ENCODE measurements at places on chromosomes 16 and 17.

DNA sequence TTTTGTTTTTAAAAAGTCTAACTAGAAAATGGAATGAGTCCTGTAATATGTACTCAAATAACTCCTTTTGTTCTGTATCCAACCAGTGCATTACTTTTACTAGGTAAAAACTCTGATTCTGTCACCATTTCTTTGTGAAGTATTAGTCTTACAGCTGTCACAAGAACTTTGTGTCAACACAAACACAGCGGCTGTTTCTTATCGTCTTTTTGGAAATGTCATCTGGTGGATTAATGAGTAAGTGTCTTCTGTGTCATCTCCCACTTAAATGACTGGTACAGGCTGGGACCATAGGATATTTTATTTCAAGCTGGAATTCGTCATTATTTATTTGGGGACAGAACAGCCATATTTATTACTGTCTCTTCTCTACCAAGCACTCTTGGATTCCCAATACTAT is 19.1 kb upstream of the ALDH3A2 start:
- H3K4me3 ChIP-seq: no peak overlapping the region
- no peak overlapping the region for H3K27ac ChIP-seq
- no peaks in the 10 kb centered on the region for H3K27me3 ChIP-seq
- H3K4me1 ChIP-seq: no peaks in the 10 kb centered on the region

- no peaks in the 10 kb centered on the region for H3K4me1 ChIP-seq
- no peak overlapping the region for H3K27ac ChIP-seq
- no peaks in the 10 kb centered on the region for H3K27me3 ChIP-seq
- H3K4me3 ChIP-seq: no peak overlapping the region
- no peaks in the 10 kb centered on the region for H3K36me3 ChIP-seq
These were observed 172.9 kb downstream of the STX8 start for GRCh38 chr17:9402590-9403199.

- H3K27ac ChIP-seq: no peak overlapping the region
- no peaks in the 10 kb centered on the region for H3K27me3 ChIP-seq
- H3K4me1 ChIP-seq: no peaks in the 10 kb centered on the region
- H3K36me3 ChIP-seq: no peaks in the 10 kb centered on the region
- H3K4me3 ChIP-seq: no peak overlapping the region
These were observed 5.2 kb upstream of the TOB1 start for GRCh38 chr17:50871364-50871763.

- H3K27me3 ChIP-seq: no peaks in the 10 kb centered on the region
- H3K4me3 ChIP-seq: no peak overlapping the region
- no peak for DNase-seq
- no peaks in the 10 kb centered on the region for H3K4me1 ChIP-seq
- no peak overlapping the region for H3K27ac ChIP-seq
- H3K36me3 ChIP-seq: peaks cover 26% of the 10 kb centered on the region
These were observed 75.5 kb downstream of the KNOP1 start for GRCh38 chr16:19642501-19642900.

DNA sequence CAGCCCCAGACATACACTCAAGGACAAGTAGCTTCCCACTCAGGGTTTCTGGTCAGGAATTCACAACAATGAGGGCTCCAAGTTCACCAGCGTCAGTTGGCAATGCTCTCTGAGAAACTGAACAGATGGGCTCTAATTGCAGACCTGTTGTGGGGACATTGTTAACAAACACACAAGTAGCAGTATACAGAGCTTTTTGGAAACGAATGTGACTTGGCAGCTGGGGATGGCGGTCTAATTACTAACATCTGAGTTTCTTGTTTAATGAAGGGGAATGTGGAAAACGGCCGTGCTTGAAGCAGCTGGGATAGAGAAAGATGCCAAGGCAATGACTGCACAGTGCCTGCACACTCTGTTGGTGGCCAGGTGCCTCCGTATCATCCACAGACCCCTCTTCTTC is 316.1 kb upstream of the IRX3 start:
- H3K4me3 ChIP-seq: no peak overlapping the region
- DNase-seq: no peak
- H3K36me3 ChIP-seq: no peaks in the 10 kb centered on the region

GRCh38 chr16:4049031-4049430 is 67.2 kb downstream of the ADCY9 start:
- no peak for DNase-seq
- H3K27ac ChIP-seq: no peak overlapping the region
- no peaks in the 10 kb centered on the region for H3K27me3 ChIP-seq
- H3K36me3 ChIP-seq: no peaks in the 10 kb centered on the region
- no peak overlapping the region for H3K4me3 ChIP-seq

GRCh38 chr17:33970279-33970678 is 284.8 kb upstream of the CCL2 start:
- no peak overlapping the region for H3K4me3 ChIP-seq
- no peak overlapping the region for H3K27ac ChIP-seq
- H3K36me3 ChIP-seq: no peaks in the 10 kb centered on the region
- peaks cover 14% of the 10 kb centered on the region for H3K27me3 ChIP-seq
- no peak for DNase-seq
- no peaks in the 10 kb centered on the region for H3K4me1 ChIP-seq

GRCh38 chr16:86317813-86318650 is 192.3 kb upstream of the FOXF1 start:
- H3K36me3 ChIP-seq: no peaks in the 10 kb centered on the region
- H3K4me1 ChIP-seq: no peaks in the 10 kb centered on the region
- no peak for DNase-seq
- no peak overlapping the region for H3K4me3 ChIP-seq
- H3K27me3 ChIP-seq: no peaks in the 10 kb centered on the region
- no peak overlapping the region for H3K27ac ChIP-seq

- no peak overlapping the region for H3K27ac ChIP-seq
- peaks cover 5% of the 10 kb centered on the region for H3K27me3 ChIP-seq
- H3K4me1 ChIP-seq: peaks cover 11% of the 10 kb centered on the region
- H3K36me3 ChIP-seq: no peaks in the 10 kb centered on the region
These were observed 9.5 kb upstream of the GUCY2D start for GRCh38 chr17:7992924-7993323.

GRCh38 chr17:61718022-61718421 is 127.0 kb upstream of the NACA2 start:
- no peak overlapping the region for H3K27ac ChIP-seq
- no peaks in the 10 kb centered on the region for H3K27me3 ChIP-seq
- no peak for DNase-seq
- no peaks in the 10 kb centered on the region for H3K4me1 ChIP-seq

DNA sequence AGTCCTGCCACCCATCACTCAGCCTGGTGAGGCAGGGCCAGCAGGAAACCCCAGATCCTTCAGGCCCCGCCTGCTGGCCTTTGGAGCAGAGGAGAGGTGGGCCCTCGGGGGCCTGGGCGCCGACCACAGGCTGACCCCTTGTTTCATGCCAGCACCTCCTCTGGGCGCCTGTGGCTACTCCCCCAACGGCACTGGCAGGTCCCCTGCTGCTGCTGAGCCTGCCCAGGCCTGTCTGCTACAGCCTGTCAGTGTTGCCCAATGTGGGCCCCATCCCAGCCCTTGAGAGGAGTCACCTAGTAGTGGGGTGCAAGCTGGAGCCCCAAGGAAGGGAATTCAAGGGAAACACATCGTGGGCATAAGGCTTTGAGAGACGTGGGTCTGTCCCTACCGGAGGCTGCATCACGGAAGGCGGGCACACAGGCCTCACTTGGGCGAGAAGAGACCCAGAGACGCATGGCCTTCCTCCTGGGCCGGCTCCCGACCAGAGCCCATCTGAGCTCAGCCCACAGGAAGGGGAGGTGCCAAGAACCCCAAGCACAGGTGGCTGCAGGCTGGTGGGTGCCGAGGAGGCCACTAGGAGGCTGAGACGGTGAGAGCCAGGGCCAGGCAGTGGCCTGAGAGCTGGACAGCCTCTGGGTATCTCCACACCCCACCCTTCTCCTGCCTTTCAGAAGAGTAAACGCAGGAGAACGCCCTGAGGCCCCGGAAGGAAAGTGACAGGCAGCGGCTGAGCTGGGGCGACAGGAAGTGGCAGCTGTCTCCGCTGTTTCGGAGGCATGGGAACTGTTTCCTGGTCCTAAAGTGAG is 8.0 kb upstream of the FASN start:
- peaks cover 45% of the 10 kb centered on the region for H3K4me1 ChIP-seq
- peaks cover 6% of the 10 kb centered on the region for H3K36me3 ChIP-seq
- H3K27me3 ChIP-seq: no peaks in the 10 kb centered on the region
- H3K27ac ChIP-seq: no peak overlapping the region

DNA sequence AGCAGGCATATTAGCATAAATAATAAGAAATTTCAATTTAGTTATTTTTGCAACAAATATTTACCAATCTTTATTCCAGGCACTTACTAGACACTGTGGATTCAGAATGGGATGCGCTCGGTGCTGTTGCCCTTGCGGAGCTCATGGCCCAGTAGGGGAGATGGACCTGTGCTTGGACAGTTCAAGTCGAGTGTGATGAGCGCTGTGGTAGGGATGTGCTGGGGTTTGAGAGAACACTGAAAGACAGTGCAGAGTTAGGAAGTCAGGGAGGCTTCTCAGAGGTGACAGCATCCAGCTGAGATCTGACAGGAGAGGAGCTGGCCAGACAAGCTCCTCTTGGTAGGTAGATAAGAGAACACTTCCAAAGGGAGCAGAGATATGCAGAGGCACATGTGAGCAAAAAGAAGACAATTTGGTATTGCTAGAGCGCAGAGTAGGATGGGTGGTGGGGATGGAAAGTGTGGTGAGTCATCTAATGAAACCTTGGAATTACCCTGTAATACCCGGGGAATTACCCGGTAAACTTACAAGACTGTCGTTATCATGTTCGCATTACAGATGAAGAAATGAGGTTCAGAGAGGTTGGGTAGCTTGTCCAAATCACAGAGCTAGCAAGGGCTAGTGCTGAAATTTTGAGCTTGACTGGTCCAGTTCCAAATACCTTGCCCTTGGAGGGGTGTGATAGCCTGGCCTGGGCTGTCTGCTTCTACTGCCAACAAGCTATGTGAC is 298.1 kb upstream of the N4BP1 start:
- H3K27me3 ChIP-seq: peaks cover 13% of the 10 kb centered on the region
- H3K4me1 ChIP-seq: no peaks in the 10 kb centered on the region
- no peak overlapping the region for H3K4me3 ChIP-seq

DNA sequence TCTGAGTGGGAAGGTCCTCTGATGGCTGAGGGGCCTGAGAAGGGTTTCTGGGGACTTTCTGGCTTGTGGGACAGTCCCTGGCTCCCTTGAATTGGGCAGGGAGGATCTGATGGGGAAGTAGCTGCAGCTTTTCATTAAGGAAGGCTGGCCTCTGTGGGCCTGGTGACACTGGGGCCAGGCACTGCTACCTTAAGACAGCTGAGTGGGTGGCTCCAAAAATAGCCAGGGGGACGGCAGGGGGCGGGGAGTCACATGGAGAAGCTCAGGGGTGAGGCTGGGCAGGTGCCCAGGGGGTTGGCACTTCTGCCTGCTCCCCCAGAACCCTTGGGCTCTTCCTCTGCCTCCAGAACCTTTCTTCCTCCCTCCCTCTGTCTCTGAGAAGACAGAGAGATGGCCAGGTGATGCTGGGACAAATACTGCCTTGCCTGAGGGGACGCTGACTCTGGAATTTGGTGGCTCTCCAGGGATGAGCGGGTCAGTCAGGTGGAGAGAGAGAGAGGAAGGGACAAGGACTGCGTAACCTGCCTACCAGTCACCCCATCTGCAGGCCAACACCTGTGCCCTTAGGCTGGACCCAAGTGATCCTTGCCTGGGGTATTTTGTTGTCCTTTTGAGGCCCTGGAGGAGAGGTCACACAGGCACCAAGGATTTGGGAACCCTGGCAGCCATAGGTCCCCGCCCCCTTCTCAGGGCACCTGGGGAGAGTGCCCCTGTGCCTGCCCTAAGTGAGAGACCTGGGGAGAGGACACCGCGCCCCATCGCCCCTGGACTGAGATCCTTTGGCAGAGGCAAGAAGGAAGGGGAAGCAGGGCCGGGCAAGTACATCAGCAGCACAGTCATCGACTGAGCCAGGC is 1.7 kb upstream of the SGCA start:
- H3K27me3 ChIP-seq: no peaks in the 10 kb centered on the region
- peaks cover 16% of the 10 kb centered on the region for H3K4me1 ChIP-seq
- no peak overlapping the region for H3K4me3 ChIP-seq
- no peak overlapping the region for H3K27ac ChIP-seq

DNA sequence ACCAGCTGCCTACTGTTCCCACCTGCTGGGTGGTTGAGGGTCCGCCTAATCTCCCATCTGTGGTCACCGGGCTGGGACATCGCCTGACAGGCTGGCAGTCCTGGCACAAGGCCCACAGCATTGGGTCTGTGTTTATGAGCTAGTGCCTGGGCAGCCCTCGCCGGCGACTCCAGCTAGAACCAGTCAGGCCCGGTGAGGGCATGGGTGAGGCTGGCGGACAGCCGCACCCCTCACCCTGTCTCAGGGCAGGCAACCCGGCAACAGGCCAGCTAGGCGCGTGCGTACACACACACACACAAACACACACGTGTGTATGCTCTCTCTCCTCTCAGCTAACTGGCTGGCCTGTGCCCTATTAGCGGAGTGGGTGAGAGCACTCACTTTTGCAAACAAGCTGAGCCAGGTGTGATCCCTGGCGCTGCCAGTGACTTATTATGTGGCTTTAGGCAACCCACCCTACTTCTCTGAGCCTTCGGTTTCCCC is 10.4 kb downstream of the HSD11B2 start:
- H3K27ac ChIP-seq: no peak overlapping the region
- H3K4me3 ChIP-seq: no peak overlapping the region
- H3K36me3 ChIP-seq: peaks cover 91% of the 10 kb centered on the region
- no peak for DNase-seq
- H3K4me1 ChIP-seq: peaks cover 25% of the 10 kb centered on the region

GRCh38 chr17:7982666-7983065 is 19.7 kb upstream of the GUCY2D start:
- H3K27me3 ChIP-seq: no peaks in the 10 kb centered on the region
- H3K4me1 ChIP-seq: peaks cover 2% of the 10 kb centered on the region
- no peaks in the 10 kb centered on the region for H3K36me3 ChIP-seq

GRCh38 chr16:69916462-69916861 is 34.7 kb upstream of the CLEC18A start:
- no peak for DNase-seq
- peaks cover 7% of the 10 kb centered on the region for H3K4me1 ChIP-seq
- H3K36me3 ChIP-seq: no peaks in the 10 kb centered on the region
- H3K27ac ChIP-seq: no peak overlapping the region
- no peaks in the 10 kb centered on the region for H3K27me3 ChIP-seq

GRCh38 chr16:10428433-10429168 is 42.7 kb downstream of the ATF7IP2 start:
- H3K4me3 ChIP-seq: no peak overlapping the region
- no peak overlapping the region for H3K27ac ChIP-seq
- H3K4me1 ChIP-seq: peaks cover 4% of the 10 kb centered on the region
